Renal cortical epithelial cell (primary cell): ENCODE measurements at places on chromosomes 11 and 22. TPM values are rescaled to one million over a fixed set of nuclear protein-coding genes. Genes with fewer than 3 reads are reported as not detected.

Gene SLC37A4
- total RNA-seq, result 26.4 and 32.6 TPM in 2 replicates

DNA sequence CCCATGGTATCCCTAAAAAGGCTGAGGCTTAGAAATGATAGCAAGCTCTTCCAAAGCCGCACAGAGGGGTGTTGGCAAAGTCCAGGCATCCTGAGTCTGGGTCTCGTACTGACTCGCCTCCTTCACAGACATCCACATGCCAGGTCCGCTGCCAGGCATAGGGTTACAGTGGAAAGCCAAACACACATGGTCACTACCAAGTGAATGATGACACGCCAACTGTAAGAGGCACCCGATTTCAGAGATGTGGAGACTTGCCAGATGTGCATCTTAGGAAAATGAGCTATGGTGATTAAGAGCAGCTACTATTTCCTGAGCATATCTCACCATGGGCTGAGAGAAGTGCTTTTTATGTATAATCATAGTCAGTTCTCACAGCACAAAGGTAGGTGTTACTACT lies 314.9 kb downstream of the MIAT start:
- DNase-seq, result no peak

DNA sequence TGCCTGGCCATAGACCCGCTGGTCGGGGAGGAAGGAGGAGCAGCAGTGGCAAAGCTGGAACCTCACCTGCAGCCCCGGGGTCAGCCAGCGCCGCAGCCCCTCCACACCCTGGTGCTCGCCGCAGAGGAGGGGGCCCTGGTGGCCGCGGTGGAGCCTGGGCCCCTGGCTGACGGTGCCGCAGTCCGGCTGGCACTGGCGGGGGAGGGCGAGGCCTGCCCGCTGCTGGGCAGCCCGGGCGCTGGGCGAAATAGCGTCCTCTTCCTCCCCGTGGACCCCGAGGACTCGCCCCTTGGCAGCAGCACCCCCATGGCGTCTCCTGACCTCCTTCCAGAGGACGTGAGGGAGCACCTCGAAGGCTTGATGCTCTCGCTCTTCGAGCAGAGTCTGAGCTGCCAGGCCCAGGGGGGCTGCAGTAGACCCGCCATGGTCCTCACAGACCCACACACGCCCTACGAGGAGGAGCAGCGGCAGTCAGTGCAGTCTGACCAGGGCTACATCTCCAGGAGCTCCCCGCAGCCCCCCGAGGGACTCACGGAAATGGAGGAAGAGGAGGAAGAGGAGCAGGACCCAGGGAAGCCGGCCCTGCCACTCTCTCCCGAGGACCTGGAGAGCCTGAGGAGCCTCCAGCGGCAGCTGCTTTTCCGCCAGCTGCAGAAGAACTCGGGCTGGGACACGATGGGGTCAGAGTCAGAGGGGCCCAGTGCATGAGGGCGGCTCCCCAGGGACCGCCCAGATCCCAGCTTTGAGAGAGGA lies 11.9 kb downstream of the TMEM121B start:
- no peak for DNase-seq

- DNase-seq, result no peak
Measured at GRCh38 chr22:40289991-40290459, 56.3 kb upstream of the ADSL start.

Gene FXYD2
- 361 and 706 TPM in 2 replicates for total RNA-seq

DNA sequence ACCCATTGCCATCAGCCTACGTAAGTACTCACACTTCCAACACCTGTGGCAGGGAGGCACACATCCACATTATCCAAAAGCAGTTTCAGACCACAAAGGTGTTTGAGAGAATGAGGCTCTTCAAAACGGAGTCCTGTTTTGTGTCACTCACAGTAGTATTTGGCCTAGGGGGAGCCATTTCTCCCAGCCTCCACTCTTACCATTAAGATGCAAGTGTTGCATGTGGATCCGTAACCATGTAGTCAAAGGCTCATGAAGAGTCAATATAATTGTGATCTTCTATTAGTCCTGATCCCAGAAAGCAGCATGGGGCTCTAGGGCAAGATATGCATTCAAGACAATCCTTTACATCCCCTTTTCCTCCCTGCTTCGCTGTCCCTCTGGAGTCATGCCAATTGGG lies 41.5 kb downstream of the IL10RA start:
- DNase-seq, result no peak

DNA sequence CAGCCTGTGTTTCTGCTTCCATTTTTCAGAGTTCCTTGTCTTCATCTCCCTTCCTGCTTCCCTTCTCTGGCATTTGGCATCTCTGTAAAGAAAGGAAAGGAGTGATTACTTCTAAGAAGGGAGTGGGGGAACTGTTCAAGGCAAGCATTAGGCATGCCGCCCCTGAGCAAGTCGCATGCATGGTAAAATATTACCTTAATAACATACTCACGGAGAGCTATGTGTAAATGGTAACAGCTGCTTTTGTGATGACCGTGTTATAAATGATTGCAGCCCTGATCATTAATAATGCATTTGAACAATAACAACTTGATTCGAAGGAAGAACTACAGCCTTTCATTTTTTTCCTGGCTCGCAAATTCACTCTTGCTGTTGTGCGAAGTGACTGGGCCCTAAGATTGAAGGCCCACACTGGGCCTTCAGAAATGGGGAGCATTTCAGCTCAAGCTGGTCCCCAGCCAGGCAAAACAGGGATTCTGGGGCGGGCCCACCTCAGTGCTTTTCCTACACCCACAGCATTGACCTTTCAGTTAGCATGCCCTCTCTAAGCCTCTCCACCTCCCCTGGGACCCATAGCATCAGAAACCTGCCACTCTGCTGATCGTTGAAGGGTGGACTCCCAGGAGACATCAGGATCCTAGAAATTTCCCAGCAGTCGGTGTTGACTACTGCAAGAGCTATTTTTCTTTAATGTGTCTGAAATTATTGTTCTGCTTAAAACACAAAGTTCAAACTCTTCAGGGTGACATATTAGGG lies 263.0 kb upstream of the CADM1 start:
- DNase-seq, result no peak
